SK-N-SH (cell line): ENCODE measurements at places on chromosomes 12 and 14. TPM values are rescaled to one million over a fixed set of nuclear protein-coding genes. Genes with fewer than 3 reads are reported as not detected.

- DNase-seq: no peak
These were observed 603.1 kb downstream of the ETNK1 start for GRCh38 chr12:23228101-23228500.

DNA sequence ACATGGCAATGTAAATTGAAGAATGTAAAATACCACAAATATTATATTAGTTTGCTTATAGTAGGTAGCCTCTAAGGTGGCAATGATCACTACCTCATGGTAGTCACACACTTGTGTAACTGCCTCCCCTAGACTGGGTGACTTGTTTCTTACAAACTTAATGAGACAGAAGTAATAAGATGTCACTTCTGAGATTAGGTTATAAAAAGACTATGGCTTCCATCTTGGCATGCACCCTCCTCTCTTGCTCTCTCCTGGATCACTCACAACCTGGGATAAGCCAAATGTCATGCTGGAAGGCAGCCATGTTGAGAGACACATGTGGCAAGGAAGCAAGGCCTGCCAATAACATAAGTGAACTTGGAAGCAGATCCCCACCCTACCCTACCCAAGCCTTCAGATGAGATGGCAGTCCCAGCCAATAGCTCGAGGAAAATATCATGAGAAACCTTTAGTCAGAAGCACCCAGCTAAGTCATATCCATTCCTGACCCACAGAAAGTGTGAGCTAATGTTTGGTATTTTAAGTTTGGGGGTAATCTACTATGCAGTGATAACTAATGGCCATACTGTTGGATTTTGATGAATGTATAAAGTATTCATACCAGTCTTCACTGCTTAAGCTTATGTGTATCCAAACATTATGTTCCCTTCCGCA is 43.3 kb downstream of the PPP1R12A start:
- DNase-seq: no peak

DNA sequence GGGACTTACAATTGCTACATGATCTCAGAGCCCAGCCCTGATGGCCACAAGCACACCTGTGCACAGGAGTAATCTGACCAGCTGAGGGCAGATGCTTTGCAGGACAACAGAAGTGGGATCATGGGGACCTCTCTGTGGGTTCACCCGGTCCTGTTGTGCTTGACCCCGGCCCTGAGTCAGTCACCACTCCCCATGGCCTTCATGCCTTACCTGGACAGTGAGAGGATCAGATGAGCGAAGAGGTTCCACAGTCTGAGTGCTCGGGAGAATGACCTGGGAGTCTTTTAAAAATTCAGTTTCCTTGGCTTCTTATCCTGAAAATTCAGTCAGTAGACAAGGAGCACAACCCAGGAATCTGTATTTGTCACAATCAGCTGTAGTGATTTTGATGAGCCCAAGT is 88.1 kb downstream of the NTF3 start:
- no peak for DNase-seq

DNA sequence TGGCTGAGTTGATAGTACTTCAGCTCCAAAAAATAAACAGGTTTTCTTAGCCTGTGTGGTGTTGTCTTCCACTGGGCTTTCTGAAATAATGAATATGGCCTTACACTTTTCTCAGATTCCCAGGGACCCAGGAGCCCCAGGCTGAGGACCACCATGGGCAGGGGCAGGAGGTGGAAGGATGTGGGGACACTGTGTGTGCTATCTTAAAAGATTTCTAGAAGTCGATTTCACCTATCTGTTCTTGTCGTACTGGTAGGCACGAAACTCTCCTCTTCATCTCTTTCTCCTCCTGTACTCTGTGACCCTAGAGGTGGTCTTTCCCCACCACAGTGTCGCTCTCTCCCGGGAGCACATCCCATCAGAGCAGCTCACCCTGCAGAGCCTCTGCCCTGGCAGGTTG is 107.7 kb upstream of the FKBP4 start:
- DNase-seq: no peak

GRCh38 chr12:130076752-130077151 is 85.5 kb upstream of the FZD10 start:
- no peak for DNase-seq

DNA sequence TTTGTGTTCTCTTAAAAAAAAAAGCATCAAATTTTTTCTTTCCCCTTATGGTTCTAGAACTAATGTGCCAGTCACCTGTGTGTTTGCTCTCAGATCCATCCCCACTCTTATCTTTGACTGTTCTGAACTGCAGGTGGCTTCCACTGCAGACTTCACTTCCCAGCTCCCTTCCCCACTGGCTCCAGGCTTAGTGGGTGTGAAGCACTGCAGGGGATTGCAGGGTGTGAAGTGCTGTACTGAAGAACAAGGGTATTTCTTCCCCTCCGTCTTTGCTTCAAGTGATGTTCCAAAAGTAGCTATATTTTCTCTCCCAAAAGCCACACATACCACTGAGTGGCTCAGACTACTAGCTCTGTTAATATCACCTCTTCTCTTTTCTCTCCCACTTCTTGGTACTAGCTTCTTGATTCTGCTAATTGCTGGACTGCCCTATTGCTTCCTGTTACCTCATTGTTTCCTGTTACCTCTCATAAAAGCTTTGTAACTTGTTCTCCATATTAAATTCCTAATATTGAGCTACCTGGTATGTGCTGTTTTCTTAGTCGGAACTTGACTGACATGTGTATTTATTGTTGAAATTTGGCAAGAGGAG is 115.4 kb upstream of the PRICKLE1 start:
- DNase-seq: no peak

GRCh38 chr14:61328626-61329262 is 7.4 kb downstream of the PRKCH start:
- DNase-seq: no peak

- no peak for DNase-seq
These were observed 55.6 kb downstream of the PTPN21 start for GRCh38 chr14:88499225-88499624.

DNA sequence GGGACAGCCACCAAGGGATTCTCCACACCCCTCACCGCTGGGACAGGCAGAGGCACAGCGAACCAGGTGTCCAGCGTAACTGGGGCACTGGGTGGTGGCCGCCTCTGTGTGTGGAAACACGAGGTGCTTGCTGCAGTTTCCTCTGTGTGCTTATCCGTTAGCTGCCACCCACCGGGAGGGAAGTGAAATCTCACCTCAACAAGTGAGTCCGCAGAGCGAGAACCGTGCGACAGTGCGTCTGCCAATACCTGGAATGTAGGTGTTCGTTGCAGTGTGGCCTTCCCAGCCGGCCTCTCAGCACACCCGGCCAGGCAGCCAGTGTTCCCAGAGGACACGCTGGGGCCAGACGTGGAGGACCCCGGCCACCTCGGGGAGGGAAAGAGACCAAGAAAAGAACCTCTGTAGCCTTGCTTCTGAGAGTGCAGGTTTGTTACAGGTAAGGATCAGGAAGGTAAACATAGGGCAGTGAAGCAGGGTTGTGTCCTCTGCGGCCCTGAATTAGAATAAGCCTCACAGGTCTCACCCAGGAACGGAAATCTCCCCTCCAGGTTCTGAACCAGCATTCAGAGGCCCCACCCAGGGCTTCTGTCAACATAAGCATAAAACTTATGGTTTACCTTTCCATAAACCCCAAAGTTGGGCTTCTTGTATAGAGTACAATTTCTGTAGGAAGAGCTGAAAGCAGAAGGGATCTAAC is 1.5 kb downstream of the BCL2L14 start:
- no peak for DNase-seq

- no peak for DNase-seq
These were observed 133.7 kb upstream of the DCN start for GRCh38 chr12:91316161-91316906.

- DNase-seq: no peak
These were observed 207.6 kb downstream of the EMP1 start for GRCh38 chr12:13404111-13404628.

- no peak for DNase-seq
These were observed 70.5 kb upstream of the DAAM1 start for GRCh38 chr14:59117754-59118528.

- no peak for DNase-seq
These were observed 27.8 kb downstream of the SMCO2 start for GRCh38 chr12:27474344-27474743.

GRCh38 chr12:107440606-107441005 is 245.0 kb upstream of the PWP1 start:
- no peak for DNase-seq

GRCh38 chr14:90630171-90630806 is 185.9 kb downstream of the TTC7B start:
- no peak for DNase-seq

DNA sequence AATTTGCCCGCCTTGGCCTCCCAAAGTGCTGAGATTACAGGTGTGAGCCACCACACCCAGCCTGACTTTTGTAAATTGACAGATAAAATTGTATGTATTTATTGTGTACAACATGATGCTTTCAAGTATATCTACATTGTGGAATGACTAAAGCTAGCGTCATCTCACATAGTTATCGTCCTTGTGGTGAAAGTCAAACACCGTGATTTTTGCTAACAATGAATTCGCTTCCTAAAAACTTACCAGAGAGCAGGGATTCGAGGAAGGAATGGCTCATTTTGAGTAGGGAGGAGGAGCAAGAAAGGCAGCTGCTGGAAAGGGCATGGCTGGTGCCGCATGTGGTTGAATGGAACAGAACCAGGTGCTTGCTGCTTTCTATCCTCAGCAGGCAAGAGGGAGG is 85.4 kb downstream of the LGMN start:
- no peak for DNase-seq

GRCh38 chr12:19710811-19711793 is 271.8 kb downstream of the AEBP2 start:
- no peak for DNase-seq

DNA sequence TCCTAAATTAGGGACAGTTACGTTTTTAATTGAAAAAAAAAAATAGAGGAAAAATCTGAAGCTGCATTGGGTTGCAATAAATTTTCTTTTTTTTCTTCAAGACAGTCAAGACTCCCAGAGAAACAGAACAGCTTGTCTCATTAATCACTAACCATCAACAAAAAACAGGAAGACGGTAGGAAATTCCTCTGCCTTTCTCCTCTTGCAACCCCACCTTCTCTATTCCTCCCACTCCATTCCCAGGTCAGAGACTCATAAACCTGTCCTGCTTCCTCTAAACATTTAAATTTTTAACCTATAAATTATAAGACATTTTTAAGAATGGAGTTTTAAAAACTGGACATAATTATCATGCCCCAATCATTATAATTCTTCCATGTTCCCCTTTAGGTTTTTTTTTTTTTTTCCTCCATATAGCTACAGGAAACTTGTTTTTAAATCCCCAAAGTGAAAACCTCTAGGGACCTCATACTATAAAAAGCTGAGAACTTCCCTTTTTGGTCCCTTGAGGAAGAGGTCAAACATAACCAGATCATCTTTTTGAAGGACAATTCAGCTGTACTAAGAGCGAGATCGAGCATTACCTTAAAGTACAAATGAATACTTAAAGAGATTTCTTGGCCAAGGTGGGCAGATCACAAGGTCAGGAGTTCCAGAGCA is 36.0 kb downstream of the CPM start:
- no peak for DNase-seq

DNA sequence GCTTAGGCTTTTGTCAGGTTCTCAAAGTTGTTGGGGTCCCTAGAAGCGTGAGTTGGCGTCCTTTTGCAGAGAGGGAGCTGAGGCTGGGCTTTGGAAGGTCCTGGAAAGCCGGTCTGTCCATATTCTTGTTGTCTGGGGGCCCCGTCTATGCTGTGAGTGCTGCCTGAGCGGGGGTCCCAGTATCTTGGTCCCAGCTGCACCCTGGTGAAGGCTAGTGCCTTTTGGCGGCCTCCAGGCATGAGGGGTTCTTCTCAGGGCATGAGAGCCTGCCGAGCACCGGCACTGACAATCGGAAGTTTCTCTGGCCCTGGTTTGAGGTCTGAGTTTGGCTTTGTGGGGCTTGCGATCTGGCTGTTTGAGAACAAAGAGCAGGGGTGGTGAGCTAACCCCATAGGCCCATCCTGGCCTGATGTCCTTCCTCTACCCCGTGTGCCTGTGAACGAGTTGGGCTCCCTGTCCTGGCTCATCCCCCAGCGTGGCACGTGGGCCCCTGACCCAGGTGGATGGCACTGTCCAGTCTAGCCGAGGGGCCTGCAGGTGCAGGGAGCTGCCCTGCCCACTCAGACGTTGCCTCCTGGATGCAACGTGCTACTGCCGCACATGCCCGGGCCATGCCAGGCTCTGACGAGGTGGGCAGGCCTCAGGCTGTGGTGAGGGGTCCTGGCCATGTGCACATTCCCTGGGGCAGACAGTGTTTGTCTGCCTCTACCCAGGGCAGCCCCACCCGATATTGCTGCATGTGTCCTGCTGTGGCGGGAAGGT is 3.9 kb downstream of the CEP170B start:
- DNase-seq: no peak

DNA sequence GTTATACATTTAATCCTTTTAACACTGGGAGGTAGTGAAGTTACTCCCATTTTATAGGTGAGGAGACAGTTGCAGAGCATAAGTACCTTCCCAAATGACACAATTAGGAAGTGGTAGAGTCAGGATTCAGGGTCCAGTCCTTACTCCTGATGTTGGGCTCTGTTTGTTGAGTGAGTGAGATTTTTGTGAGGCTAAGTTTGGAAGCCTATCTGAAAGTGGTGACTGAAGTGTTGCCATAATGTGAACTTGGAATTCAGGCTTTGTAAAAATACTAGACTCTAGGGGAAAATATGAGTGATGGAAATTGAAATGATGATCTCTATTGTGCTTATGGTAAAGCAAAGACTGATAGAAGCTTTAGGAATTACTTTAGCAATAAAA is 2.2 kb downstream of the NUDT4 start:
- DNase-seq: no peak

GRCh38 chr12:131067981-131068851 is 114.5 kb downstream of the ADGRD1 start:
- no peak for DNase-seq

- DNase-seq: no peak
These were observed 3.7 kb downstream of the ITGA5 start for GRCh38 chr12:54415221-54415929.

- no peak for DNase-seq
These were observed 198.4 kb upstream of the ATXN7L3B start for GRCh38 chr12:74339211-74339610.

MORN3 gene
- 2.4 and 2.7 TPM in 2 replicates for polyA plus RNA-seq

C1R gene
- 18.7 and 20.1 TPM in 2 replicates for polyA plus RNA-seq

ANAPC7 gene
- polyA plus RNA-seq: 58.9 and 72.0 TPM in 2 replicates

ZNF891 gene
- 0.33 and 0.50 TPM in 2 replicates for polyA plus RNA-seq

SLC15A4 gene
- 14.5 and 20.5 TPM in 2 replicates for polyA plus RNA-seq

APPL2 gene
- 59.2 and 65.9 TPM in 2 replicates for polyA plus RNA-seq

DBX2 gene
- polyA plus RNA-seq: not detected in 2 replicates

ORAI1 gene
- 13.2 and 16.6 TPM in 2 replicates for polyA plus RNA-seq

TMEM132C gene
- not detected in 2 replicates for polyA plus RNA-seq

FGF6 gene
- polyA plus RNA-seq: not detected in 2 replicates

CLEC14A gene
- polyA plus RNA-seq: 0.02 TPM in 1 of 2 replicates, not detected in the other

RHOJ gene
- 12.1 and 16.7 TPM in 2 replicates for polyA plus RNA-seq

NRXN3 gene
- 1.3 and 1.6 TPM in 2 replicates for polyA plus RNA-seq
